Daoy (cell line): ENCODE measurements at places on chromosomes 6 and 20.

DNA sequence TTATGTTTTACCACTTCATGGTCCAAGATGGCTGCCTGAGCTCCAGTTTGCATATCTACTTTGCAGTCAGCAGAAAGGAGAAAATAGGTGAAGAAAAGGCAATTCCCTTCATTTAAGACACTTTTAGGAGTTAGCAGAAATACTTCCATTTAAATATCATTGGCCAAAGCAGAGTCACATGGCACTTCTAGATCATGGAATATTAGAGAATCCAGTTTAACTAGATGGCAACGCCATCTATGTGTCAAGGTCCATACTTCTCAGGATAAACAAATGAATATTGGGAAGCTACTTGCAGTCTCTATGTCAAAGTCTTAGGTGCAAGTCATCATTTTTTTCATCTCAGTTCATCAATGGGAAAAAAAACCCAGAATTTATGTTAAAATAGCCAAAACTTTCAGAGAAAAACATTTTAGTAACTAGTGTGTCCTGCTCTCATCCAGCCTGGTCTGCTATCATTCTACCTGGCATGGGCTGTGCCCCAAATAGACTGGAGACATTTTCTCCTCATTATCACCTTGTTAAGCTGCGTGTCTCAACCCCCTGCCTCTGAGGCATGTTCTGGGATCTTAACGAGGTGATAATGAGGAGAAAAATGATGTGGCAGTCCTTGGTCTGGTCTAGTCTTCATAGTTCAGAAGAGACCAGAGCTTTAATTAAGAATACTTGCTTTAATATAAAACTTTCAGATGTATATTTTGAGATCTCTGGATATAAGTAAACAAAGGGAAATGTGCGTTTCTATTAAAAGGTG lies 227.3 kb downstream of the TBX18 start:
- DNase-seq, result no peak

DNA sequence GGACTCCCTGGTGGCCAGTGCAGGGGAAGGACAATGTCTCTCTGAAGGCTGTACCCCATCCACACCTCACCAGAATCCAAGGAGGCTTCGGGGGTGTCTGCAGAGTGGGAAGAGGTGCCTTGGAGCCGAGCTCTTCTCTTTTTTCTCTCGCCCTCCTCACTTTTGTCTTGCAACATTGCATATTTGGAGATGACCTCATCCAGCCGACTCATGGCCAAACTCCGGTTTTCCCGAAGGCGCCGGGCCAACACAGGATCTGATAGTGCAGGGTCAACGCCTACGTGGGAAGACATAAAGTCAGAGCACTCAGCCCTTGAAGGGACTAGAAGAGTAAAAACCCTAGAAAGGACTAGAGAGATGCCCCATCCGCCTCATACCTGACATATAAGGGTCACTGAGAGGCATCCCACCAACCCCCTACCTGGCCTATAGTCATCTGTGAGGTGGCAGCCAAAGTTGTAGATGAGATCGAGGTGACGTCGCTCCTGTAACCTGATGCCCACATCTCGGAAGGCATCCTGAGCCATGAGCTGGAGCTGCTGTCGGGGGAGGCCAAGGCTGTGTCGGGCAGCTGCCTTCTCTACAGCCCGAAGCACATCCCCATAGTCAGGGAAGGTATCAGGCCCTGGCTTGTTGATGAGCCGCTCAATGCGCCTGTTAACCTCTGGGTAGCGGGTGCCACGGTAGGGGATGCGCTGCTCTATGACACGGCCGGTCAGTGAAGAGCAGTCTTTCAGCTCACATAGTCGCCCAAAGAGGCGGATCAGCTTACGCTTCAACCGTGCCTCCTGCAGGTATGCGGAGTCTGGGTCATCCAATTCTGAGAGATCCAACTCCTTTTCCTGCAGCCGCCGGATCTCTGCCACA lies 3.0 kb upstream of the ZBTB22 start:
- peak; percentile 90 for DNase-seq

- no peak for DNase-seq
Observed at GRCh38 chr6:119233312-119233984, 116.1 kb downstream of the MAN1A1 start.

GRCh38 chr6:134345789-134346188 lies 27.9 kb upstream of the SGK1 start:
- DNase-seq, result no peak

- DNase-seq, result peak; percentile 72
Observed at GRCh38 chr20:46255440-46256104, 52.7 kb downstream of the CDH22 start.

- peak; percentile 30 for DNase-seq
Observed at GRCh38 chr6:72624557-72625160, 2.8 kb downstream of the KCNQ5 start.

GRCh38 chr6:24547243-24547642 lies 52.5 kb downstream of the ALDH5A1 start:
- peak; percentile 35 for DNase-seq

DNA sequence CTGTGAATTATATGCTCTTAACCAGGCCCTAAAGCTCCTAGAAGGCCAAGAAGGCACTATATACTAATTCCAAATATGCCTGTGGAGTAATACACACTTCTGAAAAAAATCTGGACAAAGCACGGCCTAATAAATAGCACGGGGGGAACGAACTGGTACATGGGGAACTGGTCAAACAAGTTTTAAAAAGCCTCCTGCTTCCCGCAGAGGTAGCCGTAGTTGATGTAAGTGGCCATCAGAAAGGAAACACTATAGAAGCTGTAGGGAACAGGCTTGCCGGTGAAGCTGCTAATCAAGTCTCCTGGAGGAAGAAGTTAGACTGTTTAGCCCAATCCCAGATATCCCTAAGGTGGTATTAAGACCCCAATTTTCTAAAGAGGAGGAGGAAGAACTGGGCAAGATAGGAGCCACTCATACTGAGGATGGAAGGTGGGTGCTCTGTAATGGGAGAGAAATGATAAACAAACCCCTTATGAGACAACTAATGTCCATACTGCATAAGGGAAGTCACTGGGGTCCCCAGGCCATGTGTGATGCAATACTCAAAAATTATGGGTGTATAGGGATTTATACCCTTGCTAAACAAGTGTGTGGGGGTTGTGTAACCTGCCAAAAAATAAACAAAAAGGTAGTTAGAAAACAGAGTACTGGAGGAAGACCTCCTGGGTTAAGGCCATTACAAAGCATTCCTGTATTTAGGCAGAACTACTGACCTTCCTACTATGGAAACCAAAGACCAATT lies 27.1 kb upstream of the ZNF318 start:
- DNase-seq, result no peak

DNA sequence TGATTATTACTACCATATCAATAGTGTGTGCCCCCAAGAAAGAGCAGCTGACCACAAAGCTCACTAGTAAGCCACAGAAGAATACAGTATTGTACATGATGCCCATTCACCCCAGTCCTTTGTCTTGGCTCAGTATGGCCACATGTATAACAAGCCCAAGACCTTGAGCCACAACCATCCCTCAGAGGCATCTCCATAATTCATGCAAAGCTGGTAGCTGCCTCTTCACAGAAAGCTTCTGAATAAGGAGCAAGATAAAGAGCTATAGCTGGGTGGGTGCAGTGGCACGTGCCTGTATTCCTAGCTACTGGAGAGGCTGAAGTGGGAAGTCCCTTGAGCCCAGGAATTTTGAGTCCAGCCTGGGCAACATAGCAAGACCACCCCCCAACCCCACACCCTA lies 4.8 kb upstream of the BTN1A1 start:
- no peak for DNase-seq

DNA sequence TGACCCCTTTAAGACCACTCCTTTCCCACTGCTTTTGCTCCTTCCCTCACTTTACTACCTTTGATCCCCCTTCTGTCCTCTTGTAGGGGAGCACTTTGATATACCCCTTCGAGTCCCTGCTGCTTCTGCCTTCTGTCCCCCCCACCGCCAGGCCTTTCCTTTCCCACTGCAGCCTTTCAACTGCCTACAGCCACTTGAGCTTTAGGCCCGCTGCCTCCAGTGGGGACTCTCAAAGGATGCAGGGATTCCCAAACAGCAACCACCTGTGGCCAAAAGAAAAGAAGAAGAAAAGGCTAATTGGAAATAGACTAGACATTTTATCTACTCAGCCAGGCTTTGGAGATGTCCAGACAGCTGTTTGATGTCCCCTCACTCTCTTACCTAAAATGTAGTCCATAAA lies 77.0 kb upstream of the DTNBP1 start:
- no peak for DNase-seq

GRCh38 chr6:25504661-25505060 lies 147.4 kb upstream of the SCGN start:
- DNase-seq, result peak; percentile 48

DNA sequence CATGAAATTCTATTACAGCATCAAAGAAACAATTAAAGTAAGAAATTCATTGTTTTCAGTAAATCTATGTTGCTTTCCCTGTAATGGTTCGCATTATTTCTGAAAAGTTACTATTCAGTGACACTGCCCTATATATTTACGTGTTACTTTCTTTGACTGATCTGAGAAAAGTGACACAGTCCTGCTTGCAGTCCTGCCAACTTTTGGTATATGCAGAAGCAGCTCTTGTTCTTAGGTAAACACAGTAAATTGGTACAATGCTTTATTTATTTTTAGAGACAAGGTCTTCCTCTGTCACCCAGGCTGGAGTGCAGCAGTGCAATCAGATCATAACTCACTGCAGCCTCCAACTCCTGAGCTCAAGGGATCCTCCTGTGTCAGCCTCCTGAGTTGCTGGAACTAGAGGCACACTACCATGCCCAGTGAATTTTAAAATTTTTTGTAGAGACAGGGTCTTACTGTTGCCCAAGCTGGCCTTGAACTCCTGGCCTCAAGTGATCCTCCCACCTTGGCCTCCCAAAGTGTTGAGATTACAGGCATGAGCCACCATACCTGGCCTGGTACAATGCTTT lies 151.3 kb downstream of the AKAP7 start:
- no peak for DNase-seq

GRCh38 chr20:37326666-37327065 lies 19.3 kb upstream of the SRC start:
- no peak for DNase-seq

DNA sequence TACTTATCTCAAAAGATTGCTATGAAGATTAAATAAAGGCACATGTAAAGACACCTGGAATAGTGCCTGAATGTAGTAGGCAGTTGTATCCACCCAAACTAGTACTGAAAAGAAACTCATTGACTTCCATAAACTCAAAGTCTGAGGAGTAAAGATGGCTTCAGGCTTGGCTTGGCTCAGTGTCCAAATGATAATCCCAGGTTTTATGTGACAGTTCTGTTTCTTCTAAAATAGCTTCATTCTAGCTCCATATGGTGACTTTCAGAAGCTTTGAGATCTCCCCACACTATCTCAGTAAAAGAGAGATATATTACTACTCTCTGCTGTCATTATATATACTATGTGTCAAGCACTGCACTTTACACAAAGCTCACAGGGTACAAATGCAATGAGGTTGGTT lies 121.3 kb downstream of the DOK5 start:
- no peak for DNase-seq

DNA sequence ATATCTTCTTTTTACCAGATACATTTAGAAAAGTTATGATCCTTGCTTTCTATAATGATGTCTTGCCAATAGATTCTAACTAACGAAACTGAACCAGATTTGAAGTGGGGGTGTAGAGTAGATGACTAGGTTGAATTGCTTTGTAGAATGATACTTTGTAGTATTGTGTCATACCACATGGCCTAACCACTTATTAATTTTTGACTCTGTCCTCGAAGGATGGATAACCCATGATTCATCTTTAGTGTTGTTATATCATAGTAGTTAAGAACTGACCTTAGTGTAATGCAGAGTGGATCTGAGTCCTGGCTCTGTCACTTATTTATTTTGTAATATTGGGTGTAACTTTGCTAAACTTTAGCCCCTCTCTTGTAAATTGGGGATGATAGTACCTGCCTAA lies 4.5 kb downstream of the PHF3 start:
- DNase-seq, result peak; percentile 17

GRCh38 chr6:90156861-90157260 lies 139.8 kb downstream of the BACH2 start:
- DNase-seq, result no peak

- DNase-seq, result no peak
Observed at GRCh38 chr6:148868901-148869300, 122.1 kb downstream of the UST start.

- DNase-seq, result no peak
Observed at GRCh38 chr6:133359760-133360159, 118.6 kb downstream of the EYA4 start.

DNA sequence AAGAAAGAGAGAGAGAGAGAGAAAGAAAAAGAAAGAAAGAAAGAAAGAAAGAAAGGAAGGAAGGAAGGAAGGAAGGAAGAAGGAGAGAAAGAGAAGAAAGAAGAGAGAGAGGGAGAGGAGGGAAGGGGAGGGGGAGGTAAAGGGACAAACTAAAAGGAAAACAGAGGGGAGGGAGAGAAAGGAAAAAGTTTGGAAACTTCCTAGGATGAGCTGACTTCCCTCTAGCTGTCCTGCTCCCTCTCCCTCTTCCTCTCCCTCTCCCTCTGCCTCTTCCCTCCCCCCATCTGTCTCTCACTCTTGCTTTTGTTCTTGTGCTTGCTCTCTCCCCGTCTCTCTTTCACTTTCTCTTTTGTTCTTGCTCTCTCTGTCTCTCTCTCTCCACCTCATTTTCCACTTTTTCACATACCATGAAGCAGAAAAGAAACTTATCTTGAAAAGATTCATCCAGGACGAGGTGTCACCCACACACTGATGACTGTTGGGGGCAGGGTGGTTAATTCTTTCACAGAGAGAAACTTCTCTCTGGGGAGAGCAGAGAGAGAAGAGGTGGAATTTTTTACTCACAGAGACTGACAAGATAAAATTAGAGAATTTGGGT lies 56.4 kb upstream of the DUSP22 start:
- DNase-seq, result peak; percentile 69

DNA sequence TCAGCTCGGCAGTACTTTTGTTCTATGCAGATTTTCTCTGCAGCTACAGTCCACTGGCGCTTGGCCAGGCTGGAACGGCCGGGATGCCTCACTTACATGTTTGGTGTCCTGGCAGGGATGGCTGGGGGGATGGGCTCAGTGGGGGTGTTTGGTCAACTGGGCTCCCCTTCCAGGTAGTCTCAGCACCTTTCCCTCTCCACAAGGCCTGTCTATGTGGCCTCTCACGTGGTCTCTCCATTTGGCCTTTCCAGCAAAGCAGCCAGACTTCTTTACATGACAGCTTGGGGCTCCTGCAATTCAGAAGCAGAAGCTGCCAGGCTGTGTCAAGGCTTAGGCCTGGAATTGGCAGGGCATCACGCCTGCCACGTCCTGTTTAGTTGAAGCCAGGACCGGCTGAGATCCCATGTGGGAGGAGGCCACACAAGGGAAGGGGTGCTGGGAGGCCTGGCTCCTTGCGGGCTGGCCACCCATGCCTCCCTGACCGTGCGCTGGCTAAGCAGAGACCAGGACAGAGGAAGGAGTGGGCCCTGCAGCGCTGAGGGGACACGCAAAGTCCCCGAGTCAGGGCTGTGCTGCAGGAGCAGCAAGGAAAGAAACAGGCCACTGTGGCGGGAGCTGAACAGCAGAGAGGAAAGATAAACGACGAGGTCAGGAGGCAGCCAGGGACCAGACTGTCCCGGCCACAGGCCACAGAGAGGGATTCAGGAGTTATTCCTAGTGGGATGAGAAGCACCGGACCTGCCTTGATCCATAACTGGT lies 38.9 kb downstream of the MGME1 start:
- DNase-seq, result no peak
